ENCODE measurements at places on chromosomes 2 and 18.

DNA sequence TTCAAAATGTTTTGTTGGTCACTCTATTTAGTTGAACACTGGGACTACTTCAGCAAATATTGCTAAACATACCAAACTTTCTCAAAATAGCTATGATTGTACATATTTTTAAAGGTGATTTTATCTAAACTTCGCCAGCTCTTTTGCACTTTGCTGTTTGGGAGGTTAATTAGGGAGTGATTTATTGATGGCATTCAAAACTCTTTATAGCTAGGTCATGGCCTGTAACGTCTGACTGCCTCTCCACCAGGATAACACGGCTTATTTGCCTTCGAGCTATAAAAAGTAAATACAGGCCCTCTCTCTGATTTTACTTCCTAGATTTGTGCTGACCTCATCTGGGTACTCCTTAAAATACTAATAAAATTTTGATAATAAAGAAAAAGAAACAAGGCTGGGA, 931.9 kb downstream of the DCDC2C start:
- no peak for DNase-seq

- no peak for DNase-seq
Measured at GRCh38 chr18:79056827-79057367, 12.3 kb upstream of the ATP9B start.

GRCh38 chr18:61464551-61465142, 131.4 kb downstream of the CDH20 start:
- DNase-seq, result no peak

DNA sequence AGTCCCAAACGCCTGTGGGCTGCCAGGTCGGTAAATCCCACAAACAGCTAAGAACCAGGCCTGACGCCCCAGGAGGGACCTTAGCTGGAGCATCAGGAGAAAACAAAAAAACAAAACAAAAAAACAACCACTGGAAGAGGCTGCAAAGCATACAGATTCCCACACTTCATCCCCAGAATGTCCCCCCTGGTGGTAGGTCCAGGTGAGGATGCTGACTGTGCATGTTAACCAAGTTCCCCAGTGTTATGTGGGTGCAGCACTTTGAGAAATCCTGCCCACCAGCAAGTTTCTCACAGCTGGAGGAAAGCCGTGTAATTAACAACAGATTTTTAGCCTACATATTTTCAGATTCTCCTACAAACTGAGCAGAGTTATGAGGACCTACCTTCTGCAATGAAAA, 15.1 kb downstream of the ST3GAL5 start:
- no peak for DNase-seq

GRCh38 chr2:240559286-240559685, 871 bp upstream of the DUSP28 start:
- DNase-seq, result no peak

DNA sequence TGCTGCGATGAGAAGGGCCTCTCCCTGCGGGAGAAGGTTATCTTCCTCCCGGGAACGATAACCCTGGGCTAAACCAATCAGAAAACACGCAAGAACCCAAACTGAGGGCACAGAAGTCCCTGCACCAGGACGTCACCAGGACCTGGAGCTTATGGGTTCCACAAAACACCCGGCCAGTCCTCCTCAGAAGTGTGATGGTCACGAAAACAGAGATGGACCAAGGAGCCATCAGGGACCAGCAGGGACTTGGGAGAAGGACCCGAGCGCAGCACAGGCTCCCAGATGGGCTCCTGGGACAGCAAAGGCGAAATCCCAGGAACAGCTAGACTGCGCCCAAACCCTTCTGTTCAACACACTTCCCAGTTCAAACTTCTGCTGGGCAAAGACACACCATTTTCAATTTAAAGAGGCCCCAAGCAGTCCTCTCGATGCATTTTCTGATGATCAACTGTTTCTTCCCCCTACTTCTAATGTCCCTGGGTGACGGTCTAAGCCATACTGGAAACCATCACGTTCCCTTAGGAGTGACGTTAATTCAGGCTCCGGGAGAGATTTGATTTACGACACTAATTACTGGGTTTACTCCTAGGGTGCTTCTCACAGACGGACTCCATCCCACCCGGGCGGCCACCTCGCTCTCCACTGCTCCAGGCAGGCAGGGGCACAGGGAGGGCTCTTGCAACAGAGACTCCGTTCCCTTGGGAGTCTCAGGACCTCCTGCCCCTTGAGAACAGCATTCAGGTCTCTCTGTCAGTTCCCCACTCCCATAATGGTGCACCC, 29.2 kb downstream of the ZNF516 start:
- no peak for DNase-seq

DNA sequence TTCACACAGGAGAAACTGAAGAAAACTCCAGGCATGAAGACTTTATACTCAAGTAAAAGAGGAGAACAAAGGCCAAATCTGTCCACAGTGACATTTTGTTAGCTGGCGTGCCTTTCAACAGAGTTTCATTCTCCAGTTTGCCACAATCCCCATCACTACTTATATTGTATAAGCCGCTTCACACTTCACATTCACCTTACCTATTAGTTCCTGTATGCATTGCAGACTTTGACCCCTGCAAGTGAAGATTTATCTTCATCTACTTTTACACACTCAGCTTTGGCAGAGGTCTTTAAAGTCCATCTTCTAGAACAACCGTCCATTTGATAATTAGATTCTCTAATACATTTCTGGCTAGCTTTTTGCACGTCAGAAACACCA, 56.8 kb upstream of the TANK start:
- no peak for DNase-seq

- no peak for DNase-seq
Measured at GRCh38 chr2:169069341-169069740, at the start of gene DHRS9. Gene DHRS9 (plus strand): TSS chr2:169069563. CDS start chr2:169081582, 12,019 bp downstream.

GRCh38 chr2:45412754-45413379, 198.2 kb downstream of the SRBD1 start:
- no peak for DNase-seq

GRCh38 chr2:179946810-179947615, 60.1 kb downstream of the CWC22 start:
- DNase-seq, result no peak

DNA sequence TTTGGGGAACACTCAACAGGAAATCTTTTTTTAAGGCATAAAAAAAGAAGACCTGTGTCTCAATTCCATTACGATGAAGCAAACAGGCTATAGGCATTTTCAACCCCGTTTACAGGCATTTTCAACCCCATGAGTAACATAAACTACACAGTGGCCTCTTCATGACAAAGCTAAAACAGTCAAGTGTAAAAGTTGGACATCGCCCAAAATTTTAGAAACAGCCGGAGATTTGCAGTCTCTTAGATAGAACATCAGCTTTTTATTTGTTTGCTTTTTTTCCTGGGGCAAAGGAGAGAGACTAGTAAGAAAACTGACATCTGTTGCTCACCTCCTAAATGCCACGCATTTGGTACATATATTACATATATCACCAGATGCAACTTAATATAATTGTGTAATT, 173.7 kb downstream of the CMPK2 start:
- DNase-seq, result no peak

- DNase-seq, result no peak
Measured at GRCh38 chr2:71850306-71850801, 297.3 kb downstream of the CYP26B1 start.

DNA sequence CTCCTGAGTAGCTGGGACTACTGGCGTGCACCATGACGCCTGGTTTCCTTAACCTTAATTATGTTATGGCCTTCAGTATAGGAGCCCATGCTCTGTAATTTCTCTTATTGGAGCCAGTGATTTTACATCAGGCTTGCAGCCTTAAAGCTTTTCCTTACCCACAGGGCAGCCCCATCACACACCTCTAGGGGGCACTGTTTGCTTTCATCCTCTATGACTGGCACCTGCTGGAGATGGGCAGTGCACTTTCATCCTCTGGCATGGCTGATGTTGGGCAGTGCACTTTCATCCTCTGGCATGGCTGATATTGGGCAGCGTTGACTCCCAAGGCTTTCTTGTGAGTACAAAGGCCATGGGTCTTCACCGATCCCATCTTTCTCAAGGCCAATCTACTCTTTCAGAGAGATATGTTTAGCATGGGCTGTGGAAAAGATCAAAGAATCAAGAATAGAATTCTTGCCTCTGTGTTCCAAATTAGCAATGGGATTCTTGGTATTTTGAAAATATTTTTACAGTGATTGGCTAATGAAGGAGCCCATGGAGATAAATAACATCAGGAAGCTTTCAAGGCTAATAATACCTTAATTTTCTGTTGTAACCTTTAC, 80.7 kb upstream of the MEX3C start:
- peak; percentile 20 for DNase-seq

DNA sequence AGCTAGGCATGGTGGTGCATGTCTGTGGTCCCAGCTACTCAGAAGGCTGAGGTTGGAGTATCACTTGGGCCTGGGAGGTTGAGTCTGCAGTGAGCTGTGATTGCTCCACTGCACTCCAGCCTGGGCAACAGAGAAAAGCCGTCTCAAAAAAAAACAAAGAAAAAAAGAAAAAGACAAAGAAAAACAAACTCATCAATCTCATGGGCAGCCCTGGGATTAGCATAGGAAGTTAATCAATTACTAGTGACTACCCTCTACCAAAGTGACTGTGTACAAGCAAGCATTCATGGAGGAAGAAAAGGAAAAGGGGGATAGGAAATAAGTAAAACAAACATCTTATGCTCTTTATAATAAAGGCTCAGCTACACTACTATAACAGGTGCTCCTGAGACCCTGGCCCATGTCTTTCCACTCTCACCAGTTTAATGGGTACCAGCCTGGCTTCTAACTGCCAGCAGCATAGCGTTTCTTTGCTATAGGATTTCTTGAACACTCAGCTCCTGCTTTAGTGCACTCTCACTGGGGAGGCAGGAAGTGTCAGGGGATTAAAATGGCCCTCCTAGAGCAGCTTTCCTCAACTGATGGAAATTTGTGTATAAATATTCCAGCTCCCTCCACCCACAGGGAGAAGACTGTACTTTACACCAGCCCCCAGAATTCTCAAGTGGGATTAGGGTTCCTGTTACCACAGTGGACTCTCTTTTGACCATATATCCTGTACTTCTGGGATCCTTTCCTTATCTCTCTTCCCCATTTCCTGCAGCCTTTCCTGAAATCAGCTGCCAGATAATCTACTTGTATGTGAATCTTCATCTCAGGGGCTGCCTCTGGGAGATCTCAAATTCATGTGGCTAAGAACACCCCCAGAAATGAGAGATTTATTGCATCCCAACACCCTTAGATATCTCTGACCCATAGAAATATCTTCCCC, 91.3 kb upstream of the GLS start:
- no peak for DNase-seq

GRCh38 chr2:159475793-159476192, 140.6 kb downstream of the BAZ2B start:
- no peak for DNase-seq

DNA sequence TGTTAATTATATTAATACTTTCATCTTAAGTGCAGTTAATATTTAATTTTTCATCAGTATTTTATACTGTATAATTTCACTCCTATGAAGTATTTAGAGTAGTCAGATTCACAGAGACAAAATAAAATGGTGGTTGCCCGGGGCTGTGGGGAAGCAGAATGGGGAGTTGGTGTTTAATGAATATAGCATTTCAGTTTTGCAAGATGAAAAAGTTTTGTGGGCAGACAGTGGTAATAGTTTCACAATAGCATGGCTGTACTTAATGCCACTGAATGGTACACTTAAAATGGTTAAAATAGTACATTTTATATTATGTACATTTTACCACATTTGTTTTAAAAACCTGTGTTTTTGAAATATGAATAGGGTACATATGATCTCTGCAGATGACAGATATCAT, 31.2 kb downstream of the CFAP221 start:
- DNase-seq, result no peak

DNA sequence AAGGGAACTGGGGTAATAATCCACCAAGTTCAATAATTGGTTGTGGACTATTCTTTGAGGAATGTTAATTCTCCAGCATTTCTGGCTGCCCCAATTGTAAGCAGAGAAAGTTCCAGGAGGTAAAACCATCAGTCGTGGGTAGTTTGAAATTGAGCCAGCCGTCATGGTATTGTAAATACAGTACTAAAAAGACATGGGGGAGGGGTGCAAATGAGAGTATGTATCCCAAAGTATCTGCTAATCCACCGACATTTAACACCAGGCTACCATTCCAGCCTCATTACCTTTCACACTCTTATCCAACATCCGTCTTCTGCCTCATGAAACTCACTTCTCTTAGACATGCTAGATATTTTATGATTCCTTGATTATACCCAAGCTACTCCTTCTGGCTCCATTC, 507.9 kb downstream of the ERBB4 start:
- DNase-seq, result no peak

- peak; percentile 40 for DNase-seq
Measured at GRCh38 chr2:96934831-96935540, 51.4 kb downstream of the FAM178B start.

DNA sequence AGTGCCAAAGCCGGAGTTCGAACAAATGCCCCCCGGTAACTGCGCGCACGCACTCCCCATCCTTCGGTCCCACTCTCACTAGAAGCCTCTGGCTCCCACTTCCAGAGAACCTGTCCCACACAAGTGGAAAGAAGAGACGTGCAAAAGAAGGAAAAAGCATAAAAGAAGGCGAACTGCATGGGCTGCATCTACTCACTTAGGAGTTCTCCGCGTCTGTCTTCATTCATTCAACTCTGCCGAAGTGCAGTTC, 312 bp downstream of the NR4A2 start:
- no peak for DNase-seq

GRCh38 chr18:70520867-70521266, 232.0 kb downstream of the SOCS6 start:
- DNase-seq, result no peak

DNA sequence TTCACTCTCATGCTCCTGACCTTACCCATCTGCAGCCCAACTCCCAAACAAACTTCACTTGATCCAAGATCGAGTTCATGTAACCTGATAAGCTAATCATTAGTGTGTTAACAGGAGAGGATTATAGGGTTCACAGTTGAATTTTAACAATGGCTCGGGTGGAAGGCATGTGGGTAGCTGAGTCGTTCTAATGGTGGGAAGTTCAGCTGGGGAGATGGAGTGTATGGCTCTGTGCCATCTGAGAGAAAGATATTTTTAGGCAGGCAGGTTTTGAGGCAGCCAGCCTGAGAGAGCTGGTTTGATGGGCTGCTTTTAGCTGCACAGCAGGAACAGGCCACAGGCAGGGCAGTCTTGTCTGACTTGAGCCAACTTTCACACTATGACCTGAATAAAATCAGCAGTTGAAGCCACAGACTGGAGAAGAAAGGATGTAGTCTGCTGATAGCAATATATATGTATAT, 17.7 kb upstream of the NFE2L2 start:
- no peak for DNase-seq

- no peak for DNase-seq
Measured at GRCh38 chr2:164773091-164773490, 68.5 kb downstream of the COBLL1 start.

DNA sequence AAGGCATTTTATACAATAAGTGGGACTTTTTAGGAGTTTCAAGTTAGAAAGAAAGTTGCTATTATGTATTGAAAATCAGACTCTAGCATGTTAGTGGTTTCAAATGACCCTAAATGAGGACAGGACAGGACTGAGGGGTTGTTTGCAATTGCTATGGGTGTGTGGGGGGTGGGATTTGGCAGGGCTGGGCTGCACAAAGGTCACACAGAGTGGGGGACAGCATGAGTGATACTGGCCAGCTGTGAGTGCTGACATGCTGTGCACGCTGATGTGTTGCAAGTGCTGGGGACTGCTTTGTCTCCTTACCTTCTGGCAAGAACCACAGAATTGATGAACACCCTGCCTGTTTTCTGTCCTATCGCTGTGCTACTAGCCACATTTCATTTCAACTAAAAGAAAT, 29.8 kb downstream of the RNMT start:
- DNase-seq, result no peak
